ENCODE measurements at places on chromosomes 3 and 15.
A peak's percentile ranks its signal among the peaks of the same experiment; 100 is the strongest.

GRCh38 chr15:57133127-57133968 is 214.9 kb downstream of the TCF12 start:
- DNase-seq, result peak; percentile 59

DNA sequence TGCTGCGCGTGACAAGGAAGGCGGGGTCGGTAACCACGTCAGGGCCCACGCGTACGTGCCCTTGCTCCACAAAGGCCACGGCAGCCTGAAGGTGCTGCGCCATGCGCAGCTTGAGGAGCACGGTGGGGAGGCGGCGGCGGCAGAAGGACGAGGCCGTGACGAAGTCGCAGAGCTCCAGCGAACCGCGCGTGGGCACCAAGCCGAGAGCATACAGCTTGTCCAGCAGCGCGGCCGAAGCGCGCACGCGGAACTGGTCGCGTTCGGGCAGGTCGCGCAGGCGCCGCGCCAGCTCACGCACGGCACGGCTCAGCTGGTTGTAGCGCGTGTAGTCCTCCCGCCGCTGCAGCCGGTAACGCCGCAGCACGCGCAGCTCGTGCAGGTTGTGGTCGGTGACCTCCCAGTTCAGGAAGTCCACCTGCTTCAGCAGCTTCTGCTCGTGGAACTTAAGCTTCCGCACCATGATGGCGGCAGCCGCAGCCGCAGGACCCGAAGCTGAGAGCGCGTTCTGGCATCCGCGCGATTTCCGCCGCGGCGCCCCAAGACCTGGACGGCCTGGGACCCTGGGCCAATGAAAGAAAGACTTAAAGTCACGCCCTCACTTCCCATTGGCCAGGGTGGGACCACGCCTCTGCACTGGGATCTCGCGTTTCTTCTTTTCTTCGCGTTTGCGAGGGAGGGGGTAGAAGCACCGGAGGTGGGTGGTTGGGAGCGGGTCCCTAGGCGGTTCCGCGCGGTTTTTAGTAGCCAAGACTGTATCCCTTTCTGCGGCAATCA is at the start of gene IMP3:
Gene IMP3, minus strand, starts transcription at position 516 of the 774 bp plus-strand sequence. Its CDS starts 56 bp downstream, at position 460.
- DNase-seq, result peak; percentile 91

DNA sequence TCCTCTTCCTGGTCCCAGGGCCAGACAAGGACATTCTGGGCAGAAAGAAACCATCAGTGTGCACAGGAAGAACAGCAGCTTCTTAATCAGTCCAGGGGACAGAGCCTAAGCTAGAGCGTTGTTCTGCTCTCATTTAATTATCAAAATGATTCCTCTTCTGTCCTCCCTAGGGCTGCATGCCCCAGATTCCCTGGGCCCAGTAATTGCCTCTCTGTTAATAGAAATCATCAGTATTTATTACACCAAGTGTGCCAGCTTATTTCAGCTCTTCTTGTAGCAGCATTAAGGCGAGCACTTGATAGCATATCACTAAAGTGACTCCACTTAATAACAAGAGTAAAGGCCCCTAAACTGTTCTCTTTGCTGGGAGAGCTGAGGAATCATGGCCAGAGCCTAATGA is 72.1 kb downstream of the WDR76 start:
- DNase-seq, result no peak

GRCh38 chr15:55255714-55256113 is 33.9 kb downstream of the RAB27A start:
- DNase-seq, result no peak

DNA sequence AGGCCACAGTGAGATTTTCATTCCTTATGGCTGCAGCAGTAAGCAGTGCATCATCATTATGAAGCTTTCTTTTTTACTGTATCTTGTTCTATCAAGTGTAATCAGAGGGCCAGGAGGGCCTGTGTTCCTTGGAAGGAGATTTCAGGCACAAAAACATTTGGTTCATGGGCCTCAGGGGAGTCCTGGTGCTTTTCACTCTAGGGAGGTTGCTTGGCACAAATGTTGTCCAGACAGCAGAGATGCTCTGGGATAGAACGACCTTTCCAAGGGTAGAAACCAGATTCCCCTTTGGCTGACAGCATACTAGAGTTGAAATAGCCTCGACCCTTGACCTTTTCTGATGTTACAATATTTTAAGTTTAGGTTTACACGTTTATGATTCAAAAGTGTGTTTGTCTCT is 95.3 kb upstream of the CLSTN2 start:
- DNase-seq, result no peak

DNA sequence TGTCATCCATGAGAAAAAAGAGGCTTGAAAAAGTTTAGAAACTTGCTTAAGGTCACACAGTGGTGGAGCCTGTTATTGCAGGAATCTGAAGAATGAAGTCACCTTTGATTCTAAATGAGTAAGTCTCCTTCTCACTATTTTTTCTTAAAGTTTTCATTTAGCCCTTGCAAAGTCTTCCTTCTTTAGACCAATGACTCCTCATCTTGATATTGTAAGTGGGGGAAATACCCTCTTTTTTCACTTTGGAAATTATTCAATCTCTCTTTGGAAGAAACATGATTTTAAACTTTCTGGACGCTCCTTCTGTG is 787 bp upstream of the SLMAP start:
- no peak for DNase-seq

DNA sequence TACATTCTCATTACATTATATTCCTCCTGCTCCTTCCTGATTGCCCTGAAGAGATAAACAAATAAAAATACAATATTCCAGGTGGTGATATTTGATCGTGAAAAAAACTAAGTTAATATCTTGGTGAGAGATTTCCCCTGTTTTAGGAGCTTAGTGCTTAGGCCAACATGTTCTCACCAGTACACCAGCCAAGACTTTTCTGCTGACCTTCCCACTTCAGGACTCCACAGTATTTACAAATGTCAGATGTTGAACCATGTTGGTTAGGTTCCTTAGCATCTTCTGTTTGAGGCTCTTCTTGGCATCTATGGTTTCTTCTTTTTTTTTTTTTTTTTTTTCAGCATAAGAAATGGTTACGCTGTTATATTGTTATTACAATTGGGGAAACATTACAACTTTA is 247.0 kb downstream of the IL5RA start:
- no peak for DNase-seq

- DNase-seq, result peak; percentile 95
Observed at GRCh38 chr3:149971403-149972075, 844 bp upstream of the PFN2 start.

GRCh38 chr15:67820122-67820991 is 5.0 kb upstream of the SKOR1 start:
- no peak for DNase-seq

DNA sequence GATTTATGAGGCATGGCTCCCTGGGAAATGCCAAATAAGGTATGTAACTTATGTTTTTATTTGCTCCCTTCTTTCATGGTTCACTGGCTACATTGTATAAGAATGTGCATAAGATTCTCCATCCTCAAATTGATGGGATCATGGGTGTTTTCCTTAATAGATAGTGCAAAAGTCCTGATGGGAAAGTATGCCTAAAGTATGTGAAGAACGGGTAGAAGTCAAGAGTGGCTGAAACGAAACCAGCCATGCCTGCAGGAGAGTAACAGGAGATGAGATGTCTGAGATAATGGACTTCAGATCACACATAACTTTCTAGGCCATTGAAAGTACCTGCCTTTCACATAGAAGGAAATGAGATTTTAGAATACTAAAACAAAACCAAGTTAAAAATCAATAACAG is 56.5 kb downstream of the ZBBX start:
- no peak for DNase-seq

DNA sequence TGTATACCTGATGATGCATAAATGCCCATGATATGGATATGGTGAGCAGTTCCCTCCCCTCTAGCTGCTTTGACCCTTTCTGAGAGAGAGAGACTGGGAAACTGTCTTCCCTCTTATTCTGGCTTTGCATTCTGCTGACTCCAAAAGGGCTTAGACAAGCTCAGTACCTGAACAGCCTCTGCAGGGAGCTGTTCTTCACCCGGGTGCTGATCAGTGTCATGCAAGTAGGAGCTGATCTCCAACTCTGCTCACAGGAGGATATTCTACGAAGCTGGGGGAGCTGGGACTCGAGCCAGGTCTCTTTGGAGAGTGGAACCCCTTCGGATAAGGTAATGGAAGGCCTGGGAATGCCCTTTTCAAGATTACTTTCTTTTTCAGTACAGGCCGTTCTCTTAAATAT is 237.1 kb downstream of the RYR3 start:
- DNase-seq, result no peak

GRCh38 chr3:18791182-18791581 is 357.1 kb upstream of the KCNH8 start:
- DNase-seq, result peak; percentile 65

GRCh38 chr3:71441217-71441924 is 142.2 kb downstream of the FOXP1 start:
- no peak for DNase-seq

DNA sequence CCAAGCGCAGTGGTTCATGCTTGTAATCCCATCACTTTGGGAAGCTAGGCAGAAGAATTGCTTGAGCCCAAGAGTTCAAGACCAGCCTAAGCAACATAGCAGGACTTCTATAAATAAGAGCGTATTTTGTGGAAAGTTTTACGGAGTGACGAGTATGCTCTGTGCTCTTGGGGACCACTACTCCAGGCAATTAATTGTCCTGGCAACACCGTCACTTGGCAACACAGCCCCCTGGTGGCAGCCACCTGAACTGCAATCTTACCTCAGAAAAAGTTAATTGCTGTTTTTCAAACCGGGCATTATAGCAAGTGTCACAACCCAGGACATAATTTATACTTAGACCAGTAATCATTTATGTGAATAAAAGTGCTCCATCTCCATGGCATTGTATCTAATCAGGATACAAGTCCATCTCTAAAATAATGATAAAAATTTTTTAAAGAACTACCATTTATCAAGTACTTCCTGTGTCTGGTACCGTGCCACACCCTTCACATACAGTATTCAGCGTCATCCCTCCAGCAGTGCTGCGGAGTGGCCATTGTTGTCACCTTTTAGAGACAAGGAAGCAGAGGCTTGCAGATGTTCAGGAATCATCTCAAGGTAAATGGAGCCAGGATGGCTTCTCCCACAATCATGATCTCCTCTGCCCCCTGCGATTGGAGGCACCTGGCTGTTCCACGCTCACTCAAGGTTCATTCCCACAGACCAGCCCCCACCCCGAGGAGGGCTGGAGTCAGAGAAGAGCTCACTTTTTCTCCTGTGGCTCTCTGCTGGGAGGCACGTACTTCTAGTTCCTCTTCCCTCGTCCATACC is 34.5 kb downstream of the PLA2G4D start:
- peak; percentile 29 for DNase-seq

- peak; percentile 4 for DNase-seq
Observed at GRCh38 chr3:9098716-9099675, 135.7 kb upstream of the RAD18 start.

GRCh38 chr15:29139540-29140459 is 129.8 kb downstream of the NSMCE3 start:
- no peak for DNase-seq

- no peak for DNase-seq
Observed at GRCh38 chr3:194389269-194389668, 9.8 kb downstream of the GP5 start.

- peak; percentile 42 for DNase-seq
Observed at GRCh38 chr3:110314512-110315114, 757.0 kb upstream of the NECTIN3 start.

DNA sequence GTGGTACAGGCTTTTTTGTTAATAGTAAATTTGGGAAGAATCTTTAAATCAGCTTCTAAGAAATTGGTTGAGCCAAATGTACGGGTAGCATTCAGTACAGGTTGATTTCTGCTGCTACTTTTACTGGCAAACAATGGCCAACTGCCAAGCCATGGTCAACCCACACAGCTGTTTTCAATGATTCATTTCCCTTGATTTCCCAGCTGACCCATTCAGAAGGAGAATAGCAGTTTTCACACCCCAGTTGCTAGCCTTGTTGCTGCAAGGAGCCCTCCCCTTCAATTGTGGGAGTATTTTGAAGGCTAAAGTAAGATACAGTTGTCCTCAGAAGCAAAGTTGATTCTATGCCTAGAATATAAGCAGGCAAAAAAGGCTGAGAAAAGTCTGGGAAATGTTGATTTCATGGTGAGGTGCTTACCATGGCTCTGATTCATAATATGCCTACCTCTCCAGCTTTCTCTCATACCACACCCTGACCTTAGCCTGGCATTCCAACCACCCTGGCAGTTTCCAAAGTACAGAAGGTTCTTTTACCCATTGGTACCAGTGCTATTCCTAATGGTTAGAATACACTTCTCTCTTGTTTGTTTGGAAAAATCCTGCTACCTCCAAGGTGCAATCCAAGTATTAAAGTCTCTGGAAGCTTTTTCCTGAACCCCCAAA is 320.3 kb upstream of the TGFBR2 start:
- peak; percentile 47 for DNase-seq

DNA sequence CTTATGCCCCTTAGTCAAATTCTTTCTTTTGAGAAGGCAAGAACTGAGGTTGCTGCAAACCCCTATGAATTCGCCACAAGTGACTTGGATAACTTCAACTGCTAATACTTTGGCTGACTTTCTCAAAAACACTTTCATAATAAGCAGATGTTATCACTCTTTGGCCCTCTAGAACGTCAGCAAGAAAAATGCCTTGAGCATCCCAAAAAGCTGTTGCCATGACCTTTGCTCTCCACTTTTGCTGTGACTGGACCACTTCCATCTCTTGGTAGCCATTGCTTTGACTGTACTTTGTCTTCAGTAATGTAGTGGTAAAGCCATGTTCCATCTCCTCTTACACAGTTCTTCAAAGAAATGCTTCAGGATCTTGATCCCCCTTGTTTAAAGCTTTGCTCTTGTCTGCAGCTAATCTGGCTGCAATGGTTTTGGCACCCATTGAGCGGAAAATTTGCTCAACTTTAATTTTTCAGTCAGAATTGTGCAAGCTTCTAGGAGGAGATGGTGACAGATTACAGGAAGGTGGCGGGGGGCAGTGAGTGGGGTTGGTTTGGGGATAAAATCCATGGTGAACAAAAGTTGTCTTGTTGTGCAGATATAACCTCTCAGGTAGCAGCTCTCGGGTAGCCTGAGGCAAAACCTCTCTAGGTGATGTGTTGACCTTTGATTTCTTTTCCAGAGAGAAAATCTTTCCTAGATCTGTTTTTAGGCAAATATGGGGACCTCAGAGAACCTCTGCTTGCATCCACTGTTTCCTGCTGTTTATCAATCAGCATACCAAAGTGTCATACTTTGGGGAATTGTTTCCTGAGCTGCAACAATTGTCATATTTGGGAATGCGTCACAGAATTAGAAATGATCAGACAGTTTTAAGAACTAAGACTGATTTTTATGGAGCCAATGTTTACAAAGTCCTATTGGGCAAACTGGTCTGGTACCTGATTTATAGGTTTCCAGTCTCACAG is 83.6 kb downstream of the CCR1 start:
- DNase-seq, result no peak

DNA sequence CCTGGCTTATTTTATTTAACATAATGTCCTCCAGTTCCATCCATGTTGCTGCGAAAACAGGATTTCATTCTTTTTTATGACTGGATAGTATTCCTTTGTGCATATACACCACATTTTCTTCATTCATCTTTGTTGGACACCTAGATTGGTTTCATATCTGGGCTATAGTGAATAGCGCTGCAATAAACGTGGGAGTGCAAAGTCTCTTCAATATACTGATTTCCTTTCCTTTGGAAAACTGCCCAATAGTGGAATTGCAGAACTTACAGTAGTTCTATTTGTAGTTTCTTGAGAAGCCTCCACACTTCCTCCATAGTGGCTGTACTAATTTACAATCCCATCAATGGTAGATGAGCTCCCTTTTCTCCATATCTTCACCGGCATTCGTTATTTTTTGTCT is 72.5 kb upstream of the KLHL25 start:
- no peak for DNase-seq
